ENCODE measurements at places on chromosomes 2 and 18.

- DNase-seq, result no peak
These were observed 726.6 kb upstream of the FANCL start for GRCh38 chr2:58967736-58968135.

GRCh38 chr2:104818264-104818663, 35.7 kb upstream of the POU3F3 start:
- peak; percentile 68 for DNase-seq

DNA sequence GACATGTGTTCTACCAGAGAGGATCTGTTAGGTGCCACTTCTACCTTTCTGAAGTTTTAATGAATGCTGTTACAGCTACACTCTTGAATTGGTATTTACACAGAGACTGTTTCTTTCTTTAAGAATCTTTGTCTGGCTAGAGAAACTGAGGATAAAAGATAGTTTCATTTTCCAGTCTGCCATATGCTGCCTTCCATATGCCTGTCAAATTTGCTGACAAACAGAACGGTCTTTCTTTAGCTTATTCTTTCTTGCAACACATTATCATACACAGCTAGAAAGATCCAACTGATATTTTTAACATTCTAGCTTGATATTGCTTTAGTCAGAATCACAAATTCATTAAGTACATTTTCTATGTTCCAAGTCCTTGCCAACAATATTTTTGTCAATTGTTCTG, 409.8 kb upstream of the CELF4 start:
- no peak for DNase-seq

DNA sequence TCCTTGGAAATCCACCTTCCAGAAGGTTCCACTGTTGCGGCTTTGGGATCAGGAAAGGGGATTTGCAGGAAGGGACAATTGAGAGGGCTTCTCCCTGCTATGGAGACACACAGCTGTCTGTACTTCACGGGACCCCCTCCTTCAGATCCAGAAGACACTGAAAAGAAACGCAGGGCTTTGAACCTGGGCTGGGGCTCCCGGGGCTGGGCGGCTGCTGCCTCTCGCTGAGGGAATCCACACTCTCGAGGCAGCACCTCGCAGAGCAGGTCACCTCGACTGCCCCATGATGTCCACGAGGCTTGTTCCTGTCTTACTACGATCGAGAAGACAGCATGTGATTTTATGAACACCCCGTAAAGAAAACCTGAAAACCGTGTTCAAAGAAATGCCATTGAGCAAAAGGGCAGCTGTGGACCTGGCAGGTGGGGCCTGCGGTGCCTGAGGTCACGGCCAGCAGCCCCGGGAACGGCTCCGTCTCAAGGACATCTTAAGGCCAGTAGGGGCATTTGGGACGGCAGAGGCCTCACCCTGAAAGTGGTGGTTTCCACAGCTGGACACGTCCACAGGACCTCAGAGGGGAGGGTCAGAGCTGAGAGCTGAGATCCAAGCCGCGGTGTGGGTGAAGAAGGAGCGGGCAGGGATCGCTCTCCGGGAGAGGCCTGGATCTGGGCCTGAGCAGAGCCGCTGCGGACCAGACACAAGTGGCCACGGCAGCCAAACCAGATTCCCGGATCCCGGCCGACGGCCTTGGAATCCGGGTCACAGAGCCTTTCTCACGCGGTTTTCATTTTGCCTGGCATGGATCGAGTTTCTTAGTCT, 165.7 kb downstream of the RTP5 start:
- no peak for DNase-seq

DNA sequence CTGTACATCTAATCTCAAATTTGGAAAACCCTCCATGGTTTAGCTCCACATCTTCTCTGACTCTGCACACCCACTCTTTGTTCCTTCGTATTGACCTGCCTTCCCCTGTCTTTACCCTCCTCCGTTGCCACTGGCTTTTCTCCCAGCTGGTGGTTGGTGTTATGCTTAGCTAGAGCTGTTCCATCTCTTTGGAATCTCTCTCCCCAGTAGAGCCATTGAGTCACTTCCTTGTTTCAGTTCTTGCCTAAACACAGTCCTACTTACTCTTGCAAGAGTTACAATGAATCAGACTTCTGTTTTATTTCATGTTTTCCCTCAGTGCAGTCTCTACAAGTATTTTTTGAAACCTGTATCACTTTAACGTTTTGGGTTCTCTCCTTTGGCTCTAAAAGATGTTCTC, 263.9 kb downstream of the LTBP1 start:
- peak; percentile 36 for DNase-seq

DNA sequence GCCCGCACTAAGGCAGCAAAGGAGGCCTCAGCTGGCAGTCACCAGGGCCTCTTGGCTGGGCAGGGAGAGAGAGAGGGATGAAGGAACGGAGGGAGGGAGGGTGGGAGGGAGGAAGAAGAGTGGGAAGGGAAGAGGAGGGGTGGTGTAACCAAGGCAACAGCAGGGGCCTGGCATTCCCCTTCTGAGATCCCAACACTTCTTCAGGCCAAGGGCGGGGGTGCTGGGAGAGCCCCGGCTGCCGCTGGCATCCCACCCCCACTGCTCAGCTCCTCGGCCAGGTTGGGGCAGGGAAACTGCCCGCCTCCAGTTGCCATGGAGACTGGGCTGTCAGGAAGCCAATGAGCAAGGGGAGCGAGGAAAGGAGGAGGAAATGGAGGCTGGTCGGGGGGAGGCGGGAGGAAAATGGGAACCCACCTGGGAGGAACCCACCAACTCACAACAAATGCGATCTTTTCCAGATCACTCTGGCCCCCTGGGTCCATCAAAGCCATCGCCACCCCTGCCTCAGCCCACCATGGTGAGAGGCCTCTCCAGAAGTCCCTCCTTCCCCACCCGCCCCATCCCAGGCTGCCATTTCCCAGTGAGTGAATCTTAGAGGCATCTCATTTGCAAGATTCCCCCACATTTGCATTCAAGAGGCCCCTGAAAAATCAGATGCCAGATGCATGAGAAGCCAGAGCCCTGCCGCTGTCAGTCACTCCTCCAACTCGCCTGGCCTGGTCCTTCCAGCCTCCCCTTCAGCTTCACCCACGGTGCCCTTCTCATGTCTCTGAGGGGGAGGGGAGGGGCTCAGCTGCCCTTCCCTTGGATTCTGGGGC, 12.4 kb downstream of the SH2D6 start:
- DNase-seq, result no peak

DNA sequence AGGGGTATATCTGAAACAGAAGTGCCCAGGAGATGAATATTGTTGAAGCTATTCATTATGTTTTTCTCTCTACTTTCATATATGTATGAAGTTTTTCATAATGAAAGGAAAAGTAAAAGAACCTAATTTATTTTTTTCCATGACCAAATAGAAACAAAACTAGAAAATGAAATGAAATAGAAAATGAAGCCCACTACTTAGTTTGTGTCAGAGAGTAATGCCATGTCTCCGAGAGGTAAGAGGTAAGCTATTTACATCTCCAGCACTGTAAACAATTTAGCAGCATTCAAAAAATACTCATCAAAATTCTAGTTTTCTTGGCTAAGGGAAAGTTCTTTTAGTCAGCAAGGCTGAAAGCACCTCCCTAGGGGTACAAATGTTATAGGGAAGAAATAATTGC, 238.6 kb downstream of the PTH2R start:
- DNase-seq, result no peak

- DNase-seq, result no peak
These were observed 25.4 kb upstream of the DTNB start for GRCh38 chr2:25698752-25699151.

DNA sequence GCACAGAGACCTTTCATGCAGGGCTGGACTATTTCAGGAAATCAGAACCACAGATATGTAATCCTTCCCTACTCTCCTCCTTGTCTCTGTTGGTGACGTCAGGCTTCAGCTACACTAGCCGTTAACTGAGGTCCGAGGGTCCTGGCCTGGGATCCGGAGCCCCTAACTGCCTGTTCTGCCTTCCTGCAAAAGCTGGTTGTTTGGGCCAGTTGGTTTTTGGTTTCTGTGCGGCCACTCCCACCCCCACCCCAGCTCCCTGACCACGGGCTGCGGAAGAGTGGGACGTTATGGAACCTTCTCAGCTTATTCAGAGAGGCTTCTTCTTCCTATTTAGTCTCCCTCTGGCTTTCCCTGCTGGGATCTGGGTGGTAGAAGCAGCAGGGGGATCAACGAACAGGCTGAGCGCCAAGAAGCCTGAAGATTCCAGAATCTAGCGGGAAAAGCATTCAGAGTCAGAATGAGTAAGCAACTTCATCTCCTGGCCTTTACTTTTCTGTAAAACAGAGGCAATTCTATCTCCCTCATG, 49.3 kb upstream of the ROCK2 start:
- DNase-seq, result no peak

GRCh38 chr18:61973273-61974115, 80.7 kb upstream of the RNF152 start:
- DNase-seq, result no peak

DNA sequence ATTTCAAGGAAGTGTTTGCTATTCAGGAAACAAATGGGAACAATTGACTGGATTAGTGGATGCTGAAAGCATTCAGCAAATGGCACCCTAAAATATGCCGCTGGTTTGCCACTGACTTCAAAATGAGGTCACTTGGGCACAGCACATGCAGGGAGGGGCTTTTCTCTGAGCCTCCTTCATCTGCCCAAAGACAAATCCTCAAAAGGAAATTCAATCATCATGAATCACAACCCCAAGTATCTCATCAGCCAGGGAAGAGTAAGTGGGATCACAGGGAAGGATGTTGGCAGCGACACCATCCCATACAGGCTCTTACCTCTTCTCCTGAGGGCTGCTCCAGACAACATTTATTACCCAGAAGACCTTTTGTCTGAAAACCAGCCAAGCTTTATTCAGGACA, 14.4 kb upstream of the SP140L start:
- DNase-seq, result no peak

Data from Kasumi-1 (cell line).